ENCODE measurements at places on chromosomes 1 and 21.

GRCh38 chr1:51139474-51139873 is 37.4 kb downstream of the C1orf185 start:
- DNase-seq = no peak

DNA sequence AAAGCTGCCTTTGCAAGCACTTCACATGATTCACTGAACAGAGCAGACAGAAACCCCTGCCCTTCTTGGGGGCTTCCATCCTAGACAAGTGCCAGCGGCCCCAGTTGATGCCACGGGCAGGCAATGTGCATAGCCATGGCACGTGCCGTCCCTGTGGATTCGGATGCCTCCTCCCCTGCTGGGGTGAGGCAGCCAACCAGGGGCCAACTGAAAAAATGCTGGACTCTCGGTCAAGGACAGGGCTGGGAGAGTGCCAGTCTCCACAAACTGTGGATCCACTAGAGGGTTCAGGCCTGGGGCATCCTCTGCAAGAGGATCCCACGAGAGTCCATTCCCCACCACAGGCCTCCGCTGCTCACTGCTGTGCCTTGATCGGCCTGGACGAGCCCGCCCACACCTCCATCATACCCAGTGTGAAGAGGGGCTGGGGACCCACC is 3.8 kb downstream of the JMJD4 start:
- no peak for DNase-seq

GRCh38 chr1:115112496-115113375 is 23.4 kb upstream of the TSPAN2 start:
- DNase-seq = peak; percentile 36

DNA sequence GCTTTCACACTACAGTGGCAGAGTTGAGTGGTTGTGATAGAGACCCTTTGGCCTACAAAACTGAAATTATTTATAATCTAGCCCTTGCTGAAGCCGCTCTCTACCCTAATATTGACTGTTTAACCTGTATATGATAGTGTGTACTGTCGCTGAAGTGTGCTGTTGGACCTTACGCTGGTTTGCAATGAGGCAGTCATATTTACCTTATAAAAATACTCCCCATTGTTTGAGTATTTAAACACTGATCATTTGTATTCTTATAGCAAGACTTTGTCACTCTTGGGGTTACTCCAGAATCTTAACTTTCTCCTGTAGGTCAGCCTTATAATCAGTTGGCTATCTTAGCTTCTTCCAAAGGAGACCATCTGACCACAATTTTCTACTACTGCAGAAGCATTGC is 56.3 kb downstream of the SMG7 start:
- no peak for DNase-seq

- DNase-seq = no peak
Measured at GRCh38 chr1:200415789-200416593, 6.2 kb upstream of the ZNF281 start.

GRCh38 chr1:27931759-27932158 is 3.0 kb upstream of the SMPDL3B start:
- DNase-seq = no peak

- DNase-seq = peak; percentile 36
Measured at GRCh38 chr1:241677201-241677600, 25.1 kb downstream of the WDR64 start.

- DNase-seq = no peak
Measured at GRCh38 chr1:40982721-40983120, 3.2 kb downstream of the CTPS1 start.

- no peak for DNase-seq
Measured at GRCh38 chr1:27633298-27633610, 1.7 kb downstream of the FGR start.

GRCh38 chr1:227465256-227465655 is 98.1 kb upstream of the ZNF678 start:
- no peak for DNase-seq

- no peak for DNase-seq
Measured at GRCh38 chr1:37845786-37846185, 13.6 kb downstream of the MTF1 start.

GRCh38 chr1:240619906-240620621 is 8.1 kb upstream of the GREM2 start:
- DNase-seq = no peak

- no peak for DNase-seq
Measured at GRCh38 chr1:54331843-54332463, 74.2 kb downstream of the SSBP3 start.

- DNase-seq = no peak
Measured at GRCh38 chr1:40848530-40849189, 13.5 kb downstream of the CITED4 start.

DNA sequence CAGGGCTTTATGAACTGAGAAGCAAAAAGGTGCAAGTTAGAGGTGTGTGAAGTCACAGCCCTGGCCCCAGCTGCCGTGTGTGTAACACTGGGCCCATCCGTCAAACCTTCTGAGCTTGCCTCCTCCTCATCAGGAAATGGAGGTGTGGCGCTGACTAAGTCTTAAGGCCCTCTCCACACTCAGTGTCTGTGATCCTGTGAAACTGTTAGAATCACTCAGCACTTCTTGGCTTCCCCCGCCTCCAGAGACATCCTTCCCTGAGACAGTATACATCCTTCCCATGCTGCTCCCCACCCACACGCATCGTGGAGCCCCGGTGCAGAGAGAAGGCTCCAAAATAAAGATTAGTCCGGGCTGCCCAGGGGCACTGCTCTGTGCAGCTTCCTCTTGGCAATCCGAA is 33.3 kb downstream of the LRP8 start:
- no peak for DNase-seq

GRCh38 chr1:40404670-40405462 is 31.3 kb downstream of the SMAP2 start:
- DNase-seq = no peak

- DNase-seq = no peak
Measured at GRCh38 chr1:171742577-171742922, 685 bp upstream of the VAMP4 start.

- no peak for DNase-seq
Measured at GRCh38 chr1:110187139-110187890, 22.8 kb upstream of the KCNC4 start.

DNA sequence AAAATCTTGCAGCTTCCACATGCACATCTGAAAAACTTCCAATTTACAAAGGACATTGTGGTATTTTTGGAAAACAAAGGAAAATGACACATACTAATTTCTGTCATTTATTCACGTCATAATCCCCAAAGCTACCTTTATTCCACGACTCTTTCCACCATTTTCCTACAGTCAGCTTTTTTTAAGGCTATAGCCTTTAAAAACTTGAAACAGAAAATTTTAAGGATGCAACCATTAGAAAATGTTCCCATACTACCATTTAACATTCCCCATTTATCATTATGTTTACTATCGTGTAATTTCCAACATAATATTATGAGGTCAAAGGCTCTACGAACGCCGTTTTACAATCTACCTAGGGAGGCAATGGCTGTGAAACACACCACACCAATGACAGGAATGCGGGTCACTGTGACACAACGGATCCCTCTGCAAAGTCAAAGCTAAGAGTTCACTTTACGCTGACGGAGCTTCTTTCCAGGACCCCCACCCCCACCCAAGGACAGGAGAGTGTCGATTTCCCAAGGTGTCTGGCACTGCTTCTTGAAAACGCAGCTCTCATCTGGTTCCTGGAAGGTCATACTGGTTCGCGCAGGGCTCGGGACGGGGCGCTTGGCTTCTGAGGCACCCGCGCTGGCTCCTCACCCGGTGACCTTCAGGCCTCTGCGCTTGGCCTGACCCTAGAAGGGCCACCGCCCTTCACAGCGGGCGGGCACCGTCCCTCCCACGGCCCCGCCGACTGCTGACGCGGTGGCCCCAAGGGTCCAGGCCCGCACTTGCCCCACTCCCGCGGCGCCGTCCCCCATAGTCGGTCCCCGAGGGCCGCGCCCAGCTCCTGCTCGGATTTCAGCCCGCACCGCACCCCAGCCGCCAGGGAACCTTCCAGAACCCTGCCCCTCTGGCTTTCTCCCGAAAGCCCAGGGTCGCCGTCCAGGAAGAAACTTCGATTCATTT is 50.5 kb upstream of the ATF3 start:
- no peak for DNase-seq

DNA sequence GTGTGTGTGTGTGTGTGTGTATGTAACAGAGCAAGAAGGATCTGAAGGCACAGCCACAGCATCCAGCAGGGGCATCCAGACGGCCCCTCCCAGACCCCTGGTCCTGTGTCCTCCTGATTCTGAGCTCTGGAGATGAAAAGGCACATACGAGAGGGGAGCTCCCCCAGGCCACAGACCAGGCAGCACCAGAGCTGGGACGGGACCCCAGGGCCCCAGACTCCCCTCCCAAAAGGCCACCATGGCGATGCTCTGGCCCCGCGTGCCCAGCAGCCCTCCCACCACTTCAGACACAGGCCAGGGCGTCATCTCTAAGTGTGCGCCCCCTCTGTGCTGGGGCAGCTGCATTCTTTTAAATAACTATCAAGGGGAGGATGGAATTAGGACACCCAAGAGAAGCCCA is 245.8 kb downstream of the MATN1 start:
- no peak for DNase-seq

GRCh38 chr21:33619726-33620125 is 21.8 kb downstream of the CRYZL1 start:
- DNase-seq = no peak

GRCh38 chr1:9894115-9894514 is 16.0 kb downstream of the CTNNBIP1 start:
- DNase-seq = no peak

- DNase-seq = no peak
Measured at GRCh38 chr1:156714830-156715229, 9.4 kb upstream of the CRABP2 start.

GRCh38 chr1:118028267-118028666 is 98.7 kb downstream of the WDR3 start:
- DNase-seq = no peak

- no peak for DNase-seq
Measured at GRCh38 chr1:217599154-217599553, 31.7 kb downstream of the GPATCH2 start.

GRCh38 chr1:236786453-236786852 is 8.6 kb upstream of the MTR start:
- DNase-seq = no peak

GRCh38 chr1:229599218-229599954 is 26.5 kb downstream of the TAF5L start:
- DNase-seq = no peak

DNA sequence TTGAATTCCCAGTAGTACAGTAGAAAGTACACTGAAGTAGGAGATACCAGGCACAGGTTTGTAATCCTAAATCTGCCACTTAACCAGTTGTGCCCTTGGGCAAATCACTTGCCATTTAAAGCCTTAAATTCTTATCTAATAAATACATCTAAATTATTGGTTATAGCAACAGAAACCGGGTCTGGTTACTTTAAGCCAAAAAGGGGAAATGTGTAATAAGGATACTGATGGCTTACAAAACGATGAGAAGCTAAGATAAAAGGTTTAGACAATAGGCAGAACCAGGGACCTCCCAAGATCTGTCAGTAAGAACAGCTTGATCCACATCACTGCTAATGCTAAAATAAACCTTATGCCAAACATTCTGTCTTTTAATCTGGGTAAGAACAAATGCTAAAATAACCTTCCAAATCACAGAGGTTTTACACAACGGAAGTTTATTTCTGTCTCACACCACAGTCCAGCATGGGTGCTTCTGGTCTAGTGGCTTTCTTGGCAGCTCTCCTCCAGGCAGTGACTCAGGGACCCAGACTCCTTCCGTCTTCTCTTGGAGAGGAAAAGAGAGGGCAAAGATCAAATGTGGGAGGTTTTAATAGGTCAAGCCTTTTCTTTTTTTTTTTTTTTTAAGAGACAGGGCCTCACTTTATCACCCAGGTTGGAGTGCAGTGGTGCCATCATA is 16.5 kb upstream of the ZMYM1 start:
- no peak for DNase-seq

GRCh38 chr1:151504759-151505158 is 6.4 kb upstream of the CGN start:
- DNase-seq = no peak

DNA sequence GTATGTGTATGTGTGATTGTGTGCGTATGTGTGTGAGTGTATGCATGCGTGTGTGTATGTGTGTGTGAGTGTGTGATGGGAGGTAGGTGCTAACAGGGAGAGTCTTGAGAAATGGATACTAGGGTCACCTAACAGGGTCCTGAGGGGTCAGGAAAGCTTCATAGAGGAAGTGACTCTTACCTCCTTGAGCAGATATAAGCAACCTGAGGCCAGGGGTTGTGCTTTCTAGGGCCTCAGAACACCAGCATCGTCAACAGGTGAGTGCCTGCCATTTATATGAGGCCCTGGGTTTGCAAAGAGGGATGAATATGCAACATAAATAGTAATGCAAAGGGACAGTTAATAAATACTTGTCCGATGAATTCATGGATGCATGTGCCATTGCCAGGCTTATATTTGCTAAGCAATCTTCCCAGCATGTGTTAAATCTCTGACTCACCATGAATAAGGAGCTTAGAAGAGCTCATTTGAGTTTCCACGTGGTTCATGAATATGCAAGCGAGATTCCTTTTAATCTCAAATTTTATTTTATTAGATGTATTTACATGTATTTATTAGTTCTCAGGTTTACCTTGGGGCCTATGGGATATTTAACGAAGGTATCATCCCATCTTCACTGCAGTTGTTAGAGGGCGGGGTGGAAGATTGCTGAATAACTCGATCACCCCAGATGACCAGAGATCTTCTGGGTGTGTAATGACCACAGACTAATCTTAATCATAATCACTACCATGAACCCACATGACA is 438.3 kb downstream of the CAMTA1 start:
- DNase-seq = no peak

DNA sequence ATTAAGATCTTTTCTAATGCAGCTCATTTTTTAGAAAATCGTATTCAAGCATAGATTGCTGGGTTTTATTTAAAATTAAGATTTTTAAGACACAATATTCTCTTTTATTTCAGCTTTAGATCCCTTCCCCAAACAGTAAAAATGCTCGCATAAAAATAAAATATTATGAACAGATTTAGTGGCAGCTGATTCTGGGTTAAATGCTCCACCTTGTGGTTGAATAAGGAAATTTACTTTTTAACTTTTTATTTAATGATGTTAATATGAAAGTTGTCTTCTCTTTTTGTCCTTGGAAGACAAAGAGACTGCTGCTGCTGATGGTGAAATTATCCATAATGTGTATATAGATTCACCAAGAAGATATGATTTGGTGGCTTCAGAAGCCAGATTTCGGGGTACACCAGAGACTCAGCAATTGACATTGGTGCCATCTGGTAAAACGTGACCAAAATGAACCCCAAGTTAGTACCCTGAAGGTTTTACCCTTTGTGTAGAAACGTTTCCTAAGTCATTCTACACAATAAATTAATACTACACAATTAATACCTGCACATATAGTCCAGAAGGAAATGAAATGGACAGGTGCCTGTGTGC is 128.0 kb downstream of the ADAMTS1 start:
- DNase-seq = no peak

- no peak for DNase-seq
Measured at GRCh38 chr1:88985032-88985431, 7.4 kb downstream of the KYAT3 start.

- DNase-seq = no peak
Measured at GRCh38 chr1:91884459-91885212, 1.3 kb downstream of the TGFBR3 start.

- DNase-seq = no peak
Measured at GRCh38 chr1:59186656-59187055, 110.2 kb upstream of the FGGY start.
